ENCODE measurements at places on chromosomes 2 and 18.
A peak's percentile ranks its signal among the peaks of the same experiment; 100 is the strongest.

DNA sequence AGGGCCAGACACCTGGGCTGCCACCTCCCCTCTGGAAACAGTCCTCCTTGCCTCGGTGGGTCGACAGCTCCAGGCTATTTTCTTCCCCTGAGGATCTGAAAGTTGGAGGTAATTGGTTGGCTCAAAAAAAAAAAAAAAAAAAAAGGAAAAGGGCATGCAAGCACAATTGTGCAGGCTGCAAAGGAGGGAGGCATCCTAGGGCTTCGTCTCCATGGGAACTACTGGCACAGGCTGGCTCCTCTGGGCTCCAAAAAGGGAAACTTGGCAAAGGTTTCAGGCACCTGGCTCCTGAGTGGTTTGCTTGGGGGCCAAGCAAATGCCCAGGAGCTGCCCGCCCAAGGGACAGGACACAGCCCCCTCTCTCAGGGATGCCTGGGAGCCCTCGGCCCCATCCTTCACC lies 1.1 kb upstream of the KCNIP3 start:
- no peak for DNase-seq

DNA sequence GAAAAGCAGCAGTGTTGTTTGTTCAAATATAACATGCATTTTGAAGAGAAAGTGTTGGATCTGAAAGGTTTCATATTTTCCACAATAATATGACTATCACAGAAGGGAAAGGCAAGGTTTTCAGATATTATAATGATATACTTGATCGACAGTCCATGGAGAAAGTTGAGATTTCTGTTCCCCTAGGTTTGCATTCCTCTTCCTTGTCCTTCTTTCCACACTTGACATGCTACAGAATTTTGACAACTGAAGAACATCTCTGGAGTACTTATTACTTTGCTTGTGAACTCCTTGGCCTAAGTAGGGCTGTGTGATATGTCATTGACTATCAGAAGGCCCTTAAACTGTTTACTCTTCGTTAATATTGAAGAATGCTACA lies 46.5 kb downstream of the TMEFF2 start:
- no peak for DNase-seq

GRCh38 chr18:79510731-79511241 lies 115.1 kb downstream of the NFATC1 start:
- DNase-seq: no peak

DNA sequence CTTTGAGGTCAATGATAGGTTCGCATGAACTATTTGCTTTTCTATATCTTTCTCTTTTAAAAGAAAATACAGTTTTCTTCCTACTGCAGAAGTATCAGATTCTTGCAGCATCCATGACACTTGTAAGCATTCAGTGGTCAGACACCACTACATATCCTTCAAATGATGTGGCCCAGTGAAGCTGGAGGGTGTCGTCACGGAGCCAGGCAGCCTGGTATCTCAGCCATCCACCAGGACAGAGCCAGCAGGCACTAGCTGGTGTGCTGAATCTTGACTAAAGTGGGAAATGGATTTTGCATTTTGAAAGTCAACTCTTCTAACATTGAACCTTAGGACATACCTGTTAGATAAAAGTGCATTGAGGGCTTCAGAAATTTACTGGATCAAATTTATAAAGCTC lies 5.4 kb downstream of the KLHL14 start:
- no peak for DNase-seq

DNA sequence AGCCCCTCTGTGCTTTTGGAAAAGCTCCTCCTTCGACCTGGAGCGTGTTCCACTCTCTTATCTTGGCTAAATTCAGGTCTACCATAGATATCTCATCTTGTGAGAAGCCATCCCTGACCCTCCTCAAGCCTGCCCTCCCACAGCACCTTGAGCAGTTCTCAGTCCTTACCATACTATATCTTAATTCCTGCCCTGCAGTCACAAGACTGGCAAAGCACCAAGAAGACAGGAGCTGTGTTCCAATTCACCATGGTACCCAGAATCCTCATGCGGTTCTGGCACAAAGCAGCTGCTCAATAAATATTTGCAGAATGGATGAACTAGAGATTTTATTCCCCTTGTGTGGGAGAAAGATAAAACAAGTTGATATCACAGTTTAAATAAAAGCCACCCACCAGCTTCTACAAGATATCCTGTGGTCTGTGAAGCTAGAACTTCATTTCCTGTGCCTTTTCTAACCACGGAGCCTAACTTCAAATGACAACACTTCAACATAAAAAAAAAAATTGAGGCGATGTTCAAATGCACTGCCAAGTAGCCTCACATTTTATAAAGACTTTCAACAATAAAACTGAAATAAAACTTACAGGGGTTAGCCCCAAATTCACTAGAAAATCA lies 19.5 kb downstream of the MARCHF4 start:
- DNase-seq: no peak

DNA sequence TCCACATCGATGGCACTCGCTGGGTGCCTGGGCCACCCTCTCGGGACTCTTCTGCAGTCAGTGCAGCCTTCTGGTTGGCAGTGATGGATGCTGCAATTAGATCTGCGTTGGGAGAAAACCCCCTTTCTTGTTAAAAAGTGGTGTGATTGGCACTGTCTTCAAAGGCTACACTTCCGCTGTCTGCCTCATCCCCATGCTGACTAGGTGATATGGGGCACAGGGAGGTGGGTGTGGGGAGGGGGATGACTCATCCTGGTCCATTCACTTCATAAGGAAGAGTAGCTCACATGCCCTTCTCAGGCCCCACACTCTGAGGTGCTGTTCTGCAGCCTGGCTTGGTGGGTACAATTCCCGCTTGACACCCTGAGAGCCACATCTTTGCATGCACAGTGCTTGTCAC lies 77.4 kb downstream of the THNSL2 start:
- peak; percentile 11 for DNase-seq

GRCh38 chr18:74219056-74219455 lies 70.7 kb downstream of the TIMM21 start:
- no peak for DNase-seq

- no peak for DNase-seq
Observed at GRCh38 chr2:212540341-212540740, 1.7 kb upstream of the ERBB4 start.

DNA sequence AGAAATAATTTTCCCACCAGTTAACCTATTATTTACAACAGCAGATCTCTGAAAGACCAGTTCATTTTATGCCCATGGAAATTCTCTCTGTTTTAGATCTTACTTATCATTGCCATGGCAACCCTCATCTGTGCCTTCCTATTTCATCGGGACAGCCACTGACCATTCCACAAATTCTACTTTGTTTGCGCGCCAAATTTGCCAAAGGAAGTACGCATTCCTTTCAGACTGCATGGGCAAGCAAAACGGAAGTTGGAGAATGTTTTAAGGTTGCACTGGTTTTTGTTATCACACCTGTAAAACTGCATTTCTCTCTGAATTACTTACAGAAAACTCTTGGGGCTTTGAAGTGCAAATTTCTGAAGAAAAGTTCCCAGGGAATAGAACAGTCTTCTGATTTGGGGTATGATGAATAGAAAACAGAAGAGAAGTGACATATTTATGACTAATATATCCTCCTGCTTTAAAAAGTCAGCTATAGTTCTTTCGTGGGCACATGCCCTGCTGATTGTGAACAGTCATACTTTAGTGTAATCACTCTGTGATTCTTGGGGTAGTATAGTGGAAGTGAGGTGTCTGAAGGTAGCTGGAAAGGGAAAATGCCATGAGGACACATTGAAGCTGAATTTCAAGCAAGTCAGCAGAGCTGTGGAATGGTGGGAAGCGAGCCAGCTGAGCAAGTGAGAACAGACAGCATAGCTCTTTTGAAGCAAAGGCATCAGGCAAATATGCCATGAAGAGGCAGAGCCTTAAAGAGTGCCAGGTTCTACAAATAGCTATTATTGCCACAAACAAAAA lies 20.9 kb downstream of the NETO1 start:
- no peak for DNase-seq

DNA sequence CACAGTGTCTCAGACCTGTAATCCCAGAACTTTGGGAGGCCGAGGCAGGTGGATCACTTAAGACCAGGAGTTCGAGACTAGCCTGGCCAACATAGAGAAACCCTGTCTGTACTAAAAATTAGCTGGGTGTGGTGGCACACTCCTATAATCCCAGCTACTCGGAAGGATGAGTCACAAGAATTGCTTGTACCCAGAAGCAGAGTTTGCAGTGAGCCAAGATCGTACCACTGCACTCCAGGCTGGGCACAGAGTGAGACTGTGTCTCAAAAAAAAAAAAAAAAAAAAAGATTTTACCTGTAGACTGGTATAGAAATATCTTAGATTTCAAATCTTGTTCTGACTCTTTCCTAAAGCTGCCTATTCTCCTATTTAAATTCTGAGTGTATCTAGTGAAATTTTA lies 7.2 kb upstream of the KLHL29 start:
- DNase-seq: no peak

GRCh38 chr2:68234405-68234804 lies 17.9 kb downstream of the PPP3R1 start:
- no peak for DNase-seq

- no peak for DNase-seq
Observed at GRCh38 chr2:24349097-24349496, 11.2 kb downstream of the ITSN2 start.

- DNase-seq: no peak
Observed at GRCh38 chr2:176175709-176176607, 12.5 kb upstream of the HOXD1 start.

- no peak for DNase-seq
Observed at GRCh38 chr2:109398366-109399015, 215.3 kb downstream of the SEPTIN10 start.

- DNase-seq: no peak
Observed at GRCh38 chr18:46622999-46623398, 34.0 kb downstream of the LOXHD1 start.

DNA sequence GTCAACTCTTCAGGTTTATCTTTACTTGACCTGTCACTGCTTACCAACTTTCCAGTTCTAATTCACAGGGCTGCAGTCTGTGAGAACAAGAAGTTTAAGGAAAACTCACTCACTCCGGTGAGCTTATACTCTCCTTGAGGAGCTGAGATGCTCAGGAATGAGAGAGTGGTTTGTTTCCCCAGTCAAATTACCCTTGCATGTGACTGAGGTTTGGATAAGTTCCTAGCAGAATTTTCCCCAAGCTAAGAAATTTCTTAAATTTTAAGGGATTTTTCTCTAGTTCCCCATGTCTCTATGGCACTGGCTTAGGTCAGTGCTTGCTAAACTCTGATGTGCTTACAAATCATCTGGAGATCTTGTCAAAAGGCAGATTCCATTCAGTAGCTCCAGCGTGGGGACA lies 12.8 kb upstream of the CCDC85A start:
- no peak for DNase-seq

DNA sequence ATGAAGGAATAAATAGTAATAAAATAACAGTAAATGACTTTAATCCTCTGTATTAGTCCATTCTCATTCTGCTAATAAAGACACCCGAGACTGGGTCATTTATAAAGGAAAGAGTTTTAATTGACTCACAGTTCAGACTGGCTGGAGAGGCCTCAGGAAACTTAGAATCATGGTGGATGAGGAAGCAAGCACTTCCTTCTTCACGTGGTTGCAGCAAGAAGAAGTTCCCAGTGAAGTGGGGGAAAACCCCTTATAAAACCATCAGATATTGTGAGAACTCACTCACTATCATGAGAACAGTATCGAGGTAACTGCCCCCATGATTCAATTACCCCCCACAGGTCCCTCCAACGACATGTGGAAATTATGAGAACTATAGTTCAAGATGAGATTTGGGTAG lies 727.9 kb upstream of the LINC00305 start:
- no peak for DNase-seq

GRCh38 chr18:47635416-47635815 lies 295.0 kb downstream of the SMAD2 start:
- DNase-seq: no peak

GRCh38 chr2:163266772-163267171 lies 428.2 kb upstream of the KCNH7 start:
- no peak for DNase-seq
